Lung (tissue), 17 donors: ENCODE measurements at places on chromosomes 11 and 22. TPM values are rescaled to one million over a fixed set of nuclear protein-coding genes. Genes with fewer than 3 reads are reported as not detected.
A peak's percentile ranks its signal among the peaks of the same experiment; 100 is the strongest.

DNA sequence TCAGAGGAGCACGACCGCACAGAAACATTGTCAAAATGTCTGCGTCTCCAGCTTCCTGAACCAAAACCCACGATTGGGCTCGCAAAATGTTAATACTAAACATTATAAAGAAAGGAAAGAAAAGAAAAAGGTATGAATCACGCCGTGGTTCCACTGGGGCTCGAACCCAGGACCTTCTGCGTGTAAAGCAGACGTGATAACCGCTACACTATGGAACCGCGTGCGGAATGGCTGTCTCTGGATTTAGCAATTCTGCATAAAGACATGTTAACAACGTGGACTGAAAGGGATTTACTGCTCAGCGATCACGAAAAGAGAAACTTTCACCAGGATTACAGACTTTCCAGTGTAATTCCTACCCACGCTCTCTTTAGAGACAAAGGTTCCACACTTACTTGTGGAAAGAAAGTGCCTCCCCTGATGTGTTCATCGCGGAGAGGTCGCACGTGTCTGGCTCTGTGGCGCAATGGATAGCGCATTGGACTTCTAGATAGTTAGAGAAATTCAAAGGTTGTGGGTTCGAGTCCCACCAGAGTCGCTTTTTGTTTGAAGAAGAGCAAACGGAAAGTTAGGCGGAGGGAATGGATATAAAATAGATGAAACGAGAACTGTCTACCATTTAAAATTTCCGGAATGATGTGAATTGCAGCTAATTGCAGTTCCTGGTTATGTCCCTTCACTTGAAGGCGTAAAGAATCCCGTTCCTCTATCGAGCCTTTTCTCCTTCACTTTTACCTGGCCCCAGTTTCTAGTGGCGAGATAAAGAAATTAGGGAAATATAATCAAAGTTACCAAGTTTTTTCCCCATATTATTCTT is 39.7 kb downstream of the OR4D9 start:
- peak; percentile 96 for DNase-seq

GRCh38 chr11:8759634-8760033 is 77.0 kb downstream of the RPL27A start:
- no peak for DNase-seq

- DNase-seq = no peak
Measured at GRCh38 chr11:106551744-106552673, 466.3 kb downstream of the GUCY1A2 start.

- no peak for DNase-seq
Measured at GRCh38 chr11:131598305-131598704, 227.9 kb downstream of the NTM start.

DNA sequence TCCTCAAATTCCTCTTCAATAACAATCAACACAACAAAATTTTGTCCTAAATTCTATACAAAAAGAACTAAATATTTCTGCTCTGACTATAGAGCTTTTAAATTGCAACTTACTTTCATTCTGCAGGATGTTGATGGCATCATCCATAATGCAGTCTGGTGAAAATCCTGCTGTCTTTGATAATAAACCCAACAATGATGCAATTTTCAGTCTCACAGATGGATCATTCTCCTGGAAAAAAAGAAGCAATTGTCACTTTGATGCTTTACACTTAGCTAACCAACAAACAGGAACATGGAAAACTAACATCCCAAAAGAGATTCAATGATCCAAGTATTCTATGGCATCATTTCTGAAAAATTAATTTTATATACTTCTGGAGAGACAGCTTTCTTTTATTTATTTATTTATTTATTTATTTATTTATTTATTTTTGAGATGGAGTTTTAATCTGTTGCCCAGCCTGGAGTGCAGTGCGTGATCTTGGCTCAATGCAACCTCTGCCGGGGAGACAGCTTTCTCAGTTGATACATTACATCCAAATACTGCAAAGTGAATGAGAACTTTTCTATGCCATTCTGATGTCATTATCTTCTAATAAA is 13.0 kb downstream of the INTS4 start:
- no peak for DNase-seq

DNA sequence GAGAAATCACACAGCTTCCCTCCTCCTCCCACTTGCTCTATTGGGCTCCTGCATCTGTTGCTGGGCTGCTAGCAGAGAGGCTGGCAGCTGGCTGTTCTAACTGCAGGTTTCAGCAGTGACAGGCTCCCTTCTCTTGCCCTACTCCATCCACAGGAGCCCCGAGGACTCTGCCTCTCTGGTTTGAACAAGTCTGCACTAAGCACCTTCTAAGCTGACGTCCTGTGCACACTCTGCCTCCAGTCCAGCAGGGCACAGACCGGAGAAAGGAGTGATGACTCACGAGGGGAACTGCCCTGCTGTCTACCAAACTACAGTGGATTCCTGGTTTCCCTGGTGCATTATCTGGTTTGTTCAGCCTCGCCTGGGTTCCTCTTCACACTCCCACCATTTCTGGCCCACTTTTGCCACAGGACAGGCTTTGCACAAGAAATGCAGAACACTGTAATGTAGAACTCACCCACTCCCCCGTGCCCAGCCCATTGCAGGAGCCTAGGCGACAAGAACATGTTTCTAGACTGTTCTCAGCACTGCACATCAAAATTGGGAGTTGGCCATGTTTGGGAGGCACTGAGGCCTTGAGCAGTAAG is 26.0 kb downstream of the IL10RA start:
- no peak for DNase-seq

DNA sequence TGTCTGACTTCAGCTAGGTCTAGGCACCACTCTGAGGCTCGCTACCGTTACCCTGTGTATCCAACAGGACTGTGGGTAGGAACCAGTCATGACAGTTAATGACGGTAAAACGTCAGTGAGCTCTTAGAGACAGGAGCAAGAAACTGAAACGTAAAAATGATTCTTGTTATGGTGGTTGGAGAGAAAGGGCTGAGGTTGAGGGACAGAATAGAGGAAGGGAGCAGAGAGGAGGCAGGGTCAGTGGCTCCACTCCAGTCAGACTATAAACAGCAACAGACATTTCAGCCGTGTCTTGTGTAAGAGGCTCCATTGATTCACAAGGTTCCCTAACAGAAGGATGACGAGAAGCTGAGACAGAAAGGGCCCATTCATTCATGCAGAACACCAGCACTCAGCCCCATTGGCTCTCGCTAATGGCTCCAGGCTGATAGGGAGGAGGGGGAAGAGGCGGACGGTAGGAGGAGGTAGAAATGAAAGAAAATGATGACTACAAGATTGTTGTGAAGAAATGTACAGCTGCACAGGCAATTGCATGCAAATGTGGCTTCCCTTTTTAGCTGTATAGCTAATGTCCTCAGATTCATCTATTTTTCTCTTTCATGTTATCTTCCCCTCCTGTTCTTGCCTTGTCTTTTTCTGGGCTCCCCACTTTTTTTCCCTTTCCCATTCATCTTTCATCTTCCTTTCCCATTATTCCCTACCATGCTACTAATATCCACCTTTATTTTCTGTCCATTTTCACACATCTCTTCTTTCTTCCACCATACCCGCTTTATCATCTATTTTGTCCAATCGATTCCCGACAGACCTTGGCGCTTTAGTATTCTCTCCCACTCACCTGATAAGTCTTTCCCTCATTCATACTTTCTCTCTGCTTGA is 34.3 kb downstream of the ETS1 start:
- peak; percentile 34 for DNase-seq

DNA sequence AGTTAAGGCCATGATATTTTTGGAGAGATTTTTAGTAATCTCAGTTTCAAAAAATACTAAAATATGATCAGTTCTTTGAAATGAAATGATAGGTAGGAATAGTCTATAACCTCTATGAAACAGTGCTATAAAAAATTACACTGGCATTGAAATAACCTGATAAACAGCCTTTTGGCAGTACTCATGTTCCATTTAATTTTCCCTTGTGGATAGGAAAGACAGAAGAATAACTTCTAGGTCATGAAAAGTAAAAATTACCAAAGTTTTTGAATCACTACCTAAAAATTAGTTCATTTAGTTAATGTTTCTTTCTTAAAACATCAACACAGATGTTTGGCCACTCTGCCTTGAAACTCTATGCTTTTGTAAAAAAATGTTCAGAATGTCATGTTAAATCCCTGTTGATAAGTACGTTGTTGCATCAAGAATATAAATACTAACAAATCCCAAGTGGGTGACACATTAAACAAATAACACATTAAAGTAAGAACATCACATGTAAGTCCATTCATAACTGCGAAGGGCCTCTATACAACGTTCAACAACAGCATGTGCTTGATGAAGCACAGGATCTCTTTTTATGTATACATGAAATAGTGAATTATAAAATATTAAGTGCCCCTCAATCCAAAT is 290.2 kb downstream of the SWAP70 start:
- DNase-seq = no peak

GRCh38 chr11:4839851-4840549 is 9.0 kb downstream of the OR51S1 start:
- no peak for DNase-seq

- peak; percentile 84 for DNase-seq
Measured at GRCh38 chr11:44562845-44563460, 2.5 kb upstream of the CD82 start.

DNA sequence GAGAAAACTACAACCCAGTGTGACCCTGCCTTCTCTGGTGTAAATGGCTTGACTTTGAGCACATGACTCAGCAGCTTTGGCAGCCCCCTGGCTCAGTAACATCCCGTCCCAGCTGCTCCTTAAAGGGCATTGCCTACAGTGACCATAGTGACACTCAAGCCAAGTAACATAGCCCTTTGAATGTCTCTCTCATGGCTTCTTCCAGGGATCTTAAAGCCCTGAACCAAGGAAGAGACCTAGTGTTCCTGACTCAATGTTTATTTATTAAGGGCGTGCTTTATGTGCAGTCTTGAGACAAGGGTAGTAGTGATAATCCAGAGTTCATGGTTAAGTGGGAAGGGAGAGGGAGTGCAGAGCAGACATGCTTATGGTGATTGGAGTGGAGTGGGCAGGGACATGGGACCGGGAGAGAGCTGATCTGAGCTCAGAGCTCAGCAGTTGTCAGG is 125.7 kb downstream of the PARVA start:
- no peak for DNase-seq

Gene SCGB2A2
- not detected for total RNA-seq

Gene KRTAP5-1
- total RNA-seq = not detected

Gene NPAS4
- 0.09 TPM for total RNA-seq

Gene IFITM10
- 18.8 TPM for total RNA-seq

Gene LRRC56
- total RNA-seq = 3.4 TPM

Gene ART1
- total RNA-seq = 0.68 TPM

Gene VSIG10L2
- total RNA-seq = 0.18 TPM

Gene OR51I1
- total RNA-seq = not detected

Gene OR52E8
- total RNA-seq = 0.18 TPM
